ENCODE measurements at places on chromosomes 13 and 19.

GRCh38 chr13:114200399-114200911 lies 21.4 kb downstream of the CFAP97D2 start:
- DNase-seq: no peak

- no peak for DNase-seq
These were observed 114.0 kb downstream of the UQCRFS1 start for GRCh38 chr19:29098863-29099481.

GRCh38 chr19:39481676-39482075 lies 1.0 kb downstream of the TIMM50 start:
- no peak for DNase-seq

DNA sequence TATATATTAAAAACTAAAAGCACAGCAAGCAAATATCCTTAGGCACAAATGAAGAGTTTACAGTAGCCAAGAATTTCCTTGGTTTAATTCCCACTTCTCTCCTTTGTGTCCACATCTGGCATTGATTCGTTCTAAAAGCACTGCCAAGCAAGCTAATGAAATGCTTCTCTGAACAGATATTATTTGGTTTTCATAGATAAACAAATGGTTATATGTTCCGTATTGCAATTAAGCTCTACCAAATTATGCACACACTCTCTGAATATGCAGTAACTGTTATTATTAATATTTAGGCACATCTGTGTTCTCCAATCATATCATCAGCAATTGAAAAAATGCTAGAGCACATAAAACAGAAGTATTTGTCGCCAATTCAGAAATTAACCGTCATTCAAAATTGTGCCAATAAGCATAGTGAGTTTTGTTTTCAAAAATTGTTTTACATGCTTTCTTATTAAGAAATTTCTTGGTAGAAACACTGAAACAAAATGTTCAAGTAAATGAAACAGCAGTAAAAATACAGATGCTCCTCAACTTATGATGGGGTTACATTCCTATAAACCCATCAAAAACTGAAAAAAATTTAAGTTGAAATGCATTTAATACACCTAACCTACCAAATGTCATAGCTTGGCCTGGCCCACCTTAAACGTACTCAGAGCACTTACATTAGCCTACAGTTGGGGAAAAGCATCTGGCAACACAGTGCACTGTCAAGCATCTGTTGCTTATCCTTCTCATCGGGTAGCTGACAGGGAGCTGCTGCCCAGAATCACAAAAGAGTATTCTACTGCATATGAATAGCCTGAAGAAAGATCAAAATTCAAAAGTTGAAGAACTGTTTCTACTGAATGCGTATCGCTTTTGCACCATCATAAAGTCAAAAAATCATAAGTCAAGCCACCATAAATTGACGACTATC lies 2134.7 kb downstream of the PCDH9 start:
- DNase-seq: no peak

- DNase-seq: no peak
These were observed 969 bp upstream of the CEACAM5 start for GRCh38 chr19:41707502-41707812.

- DNase-seq: no peak
These were observed at the start of gene ZBTB32 for GRCh38 chr19:35704218-35704617. Gene ZBTB32 (plus strand): TSS chr19:35704558. CDS start chr19:35714627, 10,069 bp downstream.

DNA sequence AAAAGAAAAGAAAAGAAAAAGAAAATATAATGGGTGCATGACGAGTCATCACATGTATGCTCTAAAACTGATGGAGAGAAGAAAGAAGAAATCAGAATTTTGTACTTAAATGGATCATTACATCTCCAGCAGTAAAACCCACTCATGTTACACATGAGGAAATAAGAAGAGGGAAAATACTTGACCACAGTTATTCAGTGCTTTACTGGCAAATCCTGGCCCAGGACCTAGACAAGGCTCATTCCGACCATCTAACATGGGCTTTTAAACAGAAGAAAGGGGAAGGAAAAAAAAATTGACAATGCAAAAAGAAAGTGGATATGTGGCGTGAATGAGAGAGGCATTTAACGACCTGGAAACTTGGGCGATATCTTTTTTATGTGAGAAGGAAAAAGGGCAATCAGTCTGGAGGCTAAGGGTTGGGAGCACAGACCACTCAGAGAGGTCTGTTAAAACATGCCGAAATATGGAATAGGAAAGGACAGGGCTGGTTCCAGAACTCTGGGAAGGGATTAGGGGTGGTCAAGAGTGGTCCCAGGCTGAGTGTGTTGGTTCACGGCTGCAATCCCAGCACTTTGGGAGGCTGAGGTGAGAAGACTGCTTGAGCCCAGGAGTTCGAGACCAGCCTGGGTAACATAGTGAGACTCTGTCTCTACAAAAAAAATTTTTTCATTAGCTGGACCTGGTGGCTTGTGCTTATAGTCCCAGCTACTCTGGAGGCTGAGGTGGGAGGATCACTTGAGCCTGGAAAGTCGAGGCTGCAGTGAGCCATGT lies 1.6 kb downstream of the SIGLECL1 start:
- DNase-seq: no peak

GRCh38 chr13:27419328-27419727 lies 5.1 kb upstream of the GTF3A start:
- DNase-seq: no peak

DNA sequence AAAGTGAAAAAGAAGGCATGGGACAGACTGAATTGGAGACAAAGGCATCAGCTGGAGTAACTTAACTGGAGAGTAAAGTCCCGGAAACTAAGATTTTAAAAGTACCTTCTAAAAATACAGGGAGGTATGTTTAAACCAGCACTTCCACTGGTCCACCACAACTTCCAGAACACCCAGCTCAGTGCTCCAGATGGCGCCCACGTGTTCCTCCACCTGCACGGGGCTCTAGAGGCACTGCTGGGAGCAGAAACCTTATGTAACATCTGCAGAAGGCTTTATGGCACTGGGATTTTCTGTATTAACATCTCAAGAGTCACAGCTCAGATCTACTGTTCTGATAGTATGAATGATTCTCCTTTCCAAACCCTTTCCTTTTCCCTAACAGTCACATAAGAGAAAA lies 252.1 kb downstream of the DCLK1 start:
- no peak for DNase-seq

GRCh38 chr19:5533257-5533656 lies 34.5 kb downstream of the TINCR start:
- DNase-seq: no peak
